ENCODE measurements at places on chromosomes 7 and 10. TPM values are rescaled to one million over a fixed set of nuclear protein-coding genes. Genes with fewer than 3 reads are reported as not detected.

Gene LEP
- not detected for total RNA-seq

Gene ZNF804B
- not detected for total RNA-seq

Gene GRB10
- total RNA-seq: 39.1 TPM

Gene ACTL6B
- not detected for total RNA-seq

Gene PRKG1
- 48.3 TPM for total RNA-seq

Gene ITGB8
- total RNA-seq: 5.7 TPM

Gene BBS9
- total RNA-seq: 16.5 TPM

Gene NPSR1
- not detected for total RNA-seq

Gene ANKRD61
- 0.26 TPM for total RNA-seq

Gene FAM180A
- total RNA-seq: 78.5 TPM

Gene PLAC9
- 73.6 TPM for total RNA-seq

Gene HSPA12A
- total RNA-seq: 5.9 TPM

Gene TMEM176A
- total RNA-seq: not detected

Gene ARPC1B
- 938 TPM for total RNA-seq

Gene SLC26A4
- 20.5 TPM for total RNA-seq

Gene HHEX
- 4.6 TPM for total RNA-seq

Gene MYH16
- not detected for total RNA-seq
